Inflammatory macrophage (primary cell): ENCODE measurements at places on chromosomes 4 and X.

GRCh38 chrX:51047950-51048349 lies 137.4 kb downstream of the BMP15 start:
- DNase-seq = no peak

- DNase-seq = no peak
These were observed 1050.8 kb downstream of the C4orf33 start for GRCh38 chr4:130146773-130147172.

DNA sequence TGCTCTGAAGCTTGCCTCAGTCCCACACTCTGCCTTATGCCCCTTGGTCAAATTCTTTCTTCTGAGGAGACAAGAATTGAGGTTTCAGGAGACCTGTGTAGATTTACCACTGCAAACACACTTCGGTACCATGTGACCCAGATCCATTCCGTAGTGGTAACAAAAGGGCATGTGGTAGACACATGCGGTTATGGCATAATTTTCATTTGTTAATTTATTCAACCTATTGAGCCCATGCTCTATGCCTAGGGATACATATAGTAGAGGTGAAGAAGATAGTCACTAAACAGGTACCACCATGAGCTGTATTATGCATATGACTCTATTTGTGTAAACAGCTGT lies 190.9 kb downstream of the NDST4 start:
- DNase-seq = no peak

- peak; percentile 46 for DNase-seq
These were observed 38.1 kb upstream of the STIM2 start for GRCh38 chr4:26822546-26822945.

DNA sequence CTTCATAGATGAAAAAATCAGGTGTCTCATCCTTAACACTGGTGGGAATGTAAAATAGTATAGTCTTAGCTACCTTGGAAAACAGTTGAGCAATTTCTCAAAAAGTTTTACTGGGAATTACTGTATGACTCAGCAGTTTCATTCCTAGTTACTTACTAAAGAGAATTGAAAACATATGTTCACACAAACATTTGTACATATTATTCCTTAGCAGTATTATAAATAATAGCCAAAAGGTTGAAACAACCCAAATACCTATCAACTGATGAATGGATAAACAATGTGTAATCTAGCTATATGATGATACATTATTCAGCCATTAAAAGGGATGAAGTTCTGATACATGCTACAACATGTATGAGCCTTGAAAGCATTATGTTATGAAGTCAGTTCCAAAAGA lies 41.7 kb downstream of the RBM46 start:
- DNase-seq = no peak

GRCh38 chr4:18192901-18193300 lies 171.3 kb upstream of the LCORL start:
- DNase-seq = no peak

- DNase-seq = no peak
These were observed 55.8 kb downstream of the PAK3 start for GRCh38 chrX:111151764-111152163.

DNA sequence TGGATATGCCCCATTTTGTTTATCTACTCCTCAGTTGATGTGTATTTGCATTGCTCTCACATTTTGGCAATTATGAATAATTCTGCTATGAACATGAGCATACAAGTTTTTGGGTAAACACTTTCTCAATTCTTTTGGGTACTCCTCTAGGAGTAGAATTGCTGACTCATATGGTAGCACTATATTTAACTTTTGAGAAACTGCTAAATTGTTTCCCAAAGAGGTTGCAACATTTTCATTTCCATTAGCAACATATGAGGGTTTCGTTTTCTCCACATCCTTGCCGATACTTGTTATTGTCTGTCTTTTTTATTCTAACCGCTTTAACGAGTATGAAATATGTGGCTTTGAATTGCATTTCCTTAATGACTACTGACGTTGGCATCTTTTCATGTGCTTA lies 185.4 kb downstream of the TSPAN5 start:
- no peak for DNase-seq

DNA sequence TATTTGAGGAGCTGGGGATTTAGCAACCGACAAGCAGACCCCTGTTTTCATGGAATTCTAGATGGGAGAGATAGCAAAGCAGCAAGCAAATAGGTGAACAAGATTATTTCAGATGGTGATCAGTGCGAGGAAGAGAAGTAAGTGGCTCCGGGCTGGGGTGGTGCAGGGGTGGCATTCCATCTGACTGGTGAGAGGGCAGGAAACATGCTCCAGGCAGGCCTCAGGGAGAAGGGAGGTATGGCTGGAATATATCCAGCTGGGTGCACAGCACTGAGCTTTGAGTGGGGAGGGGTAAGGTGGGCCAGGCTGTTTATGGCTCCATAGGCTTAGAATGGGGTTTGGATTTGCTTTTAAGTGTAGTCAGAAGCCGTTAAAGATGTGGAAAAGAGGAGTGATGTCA lies 21.2 kb downstream of the PTTG2 start:
- no peak for DNase-seq

- no peak for DNase-seq
These were observed 35.3 kb upstream of the DCX start for GRCh38 chrX:111447298-111447697.

DNA sequence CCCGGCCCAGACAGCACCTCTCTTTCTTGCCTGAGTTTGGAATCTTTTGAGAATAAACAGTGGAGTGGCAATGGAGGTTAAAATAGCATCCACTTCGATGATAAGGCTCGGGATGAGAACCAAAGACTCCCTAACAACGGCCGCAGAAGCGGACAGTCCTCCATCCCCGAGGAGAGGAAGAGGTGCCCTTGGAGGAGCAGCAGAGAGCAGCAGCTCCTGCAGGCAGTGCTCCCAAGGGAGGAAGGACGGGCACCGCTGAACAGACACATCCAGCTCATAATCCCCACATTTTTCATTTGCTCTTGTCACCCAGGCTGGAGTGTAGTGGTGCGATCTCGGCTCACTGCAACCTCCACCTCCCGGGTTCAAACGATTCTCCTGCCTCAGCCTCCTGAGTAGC lies 61.3 kb downstream of the DCTD start:
- DNase-seq = no peak

- no peak for DNase-seq
These were observed 14.1 kb downstream of the PSAPL1 start for GRCh38 chr4:7420661-7421040.

GRCh38 chr4:77432717-77433417 lies 172.8 kb upstream of the CXCL13 start:
- no peak for DNase-seq

GRCh38 chr4:160819791-160820190 lies 1344.0 kb downstream of the FSTL5 start:
- no peak for DNase-seq

- no peak for DNase-seq
These were observed 547.5 kb downstream of the SMARCA1 start for GRCh38 chrX:128975745-128976144.

DNA sequence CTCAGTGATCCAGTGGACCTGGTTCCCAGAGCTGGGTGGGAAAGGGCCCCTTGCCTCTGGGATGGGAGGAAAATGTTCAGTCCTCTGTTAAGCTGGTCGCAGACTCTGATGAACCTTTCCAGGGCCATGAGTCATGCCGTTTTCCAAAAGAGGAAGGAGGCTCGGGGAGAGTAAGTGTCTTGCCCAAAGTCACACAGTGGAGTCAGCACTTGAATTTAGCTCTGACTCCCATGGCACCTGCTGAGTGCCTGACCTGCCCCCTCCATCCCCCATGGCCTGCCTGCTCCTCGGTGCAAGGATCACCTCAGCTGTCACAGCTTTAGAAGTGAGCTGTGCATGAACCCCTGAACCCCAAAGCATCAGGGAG lies 14.0 kb upstream of the KIAA0232 start:
- peak; percentile 86 for DNase-seq

GRCh38 chrX:29348288-29348687 lies 761.0 kb downstream of the IL1RAPL1 start:
- DNase-seq = no peak

DNA sequence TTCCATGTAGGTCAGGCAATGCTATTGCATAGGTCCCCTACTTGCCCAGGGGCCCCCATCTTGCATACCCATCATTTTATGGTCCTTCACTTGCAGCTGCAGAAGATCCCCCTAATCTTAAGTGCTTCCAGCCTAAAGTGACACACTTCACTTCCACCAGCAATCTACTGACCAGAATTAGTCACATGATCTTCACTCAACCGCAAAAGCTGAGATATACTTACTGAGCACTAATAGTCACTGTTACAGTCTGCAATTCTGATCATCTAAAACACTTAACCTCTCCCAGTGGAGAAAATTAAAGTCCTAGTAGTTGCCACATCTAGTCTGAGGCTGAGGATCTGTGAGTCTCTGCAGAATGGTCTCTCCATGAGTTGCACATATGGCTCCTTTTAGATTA lies 82.1 kb downstream of the AREG start:
- no peak for DNase-seq

DNA sequence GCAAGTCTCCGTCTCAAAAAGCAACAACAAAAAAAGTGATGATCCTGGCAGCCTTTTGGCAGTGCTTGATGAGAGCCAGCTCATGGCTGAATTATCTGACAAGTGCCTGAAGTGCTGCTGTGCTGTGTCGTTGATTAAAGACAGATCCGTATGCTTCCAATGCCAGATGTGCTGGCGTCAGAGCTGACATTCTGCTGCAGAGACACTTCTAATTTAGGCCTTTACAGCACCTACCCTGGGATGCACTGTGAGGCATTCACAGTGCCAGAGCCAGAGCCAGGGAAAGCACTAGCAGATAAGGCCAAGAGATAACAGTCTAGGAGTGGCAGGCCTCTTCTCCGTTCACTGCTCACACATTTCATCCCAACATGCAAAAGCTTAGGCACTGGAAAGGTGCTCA lies 995.5 kb downstream of the RAB28 start:
- no peak for DNase-seq

DNA sequence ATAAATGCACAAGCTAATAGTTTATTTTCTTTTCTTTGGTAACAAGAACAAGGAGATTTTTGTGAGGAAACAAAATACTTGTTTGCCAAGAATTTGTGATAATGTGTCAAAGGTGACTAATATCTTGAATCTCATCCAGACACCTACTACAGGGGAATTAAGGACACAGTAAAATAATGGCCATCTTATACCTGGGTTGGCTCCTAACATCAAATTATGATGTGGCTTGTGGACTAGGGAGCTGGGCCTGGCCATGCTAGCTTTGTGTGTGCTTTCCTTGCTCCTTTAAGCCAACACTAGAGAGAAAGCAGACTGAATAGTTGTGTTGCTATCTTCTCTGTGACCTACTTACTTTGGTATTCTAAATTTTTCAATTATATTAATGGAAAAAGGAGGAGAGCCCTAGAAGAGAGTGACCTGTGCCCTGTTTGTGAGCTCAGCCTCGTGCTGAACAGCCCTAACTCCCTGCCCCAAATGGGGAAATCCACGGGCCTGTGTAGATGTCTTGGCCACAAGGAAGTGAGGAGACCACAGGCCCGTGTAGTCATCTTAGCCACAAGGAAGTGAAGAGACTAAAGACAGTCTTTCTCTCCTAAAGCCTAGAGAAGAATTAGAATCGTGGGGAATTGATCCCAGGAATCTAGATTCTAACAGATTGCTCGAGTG lies 23.3 kb downstream of the ARHGAP24 start:
- DNase-seq = peak; percentile 95

GRCh38 chr4:150381609-150382008 lies 200.3 kb upstream of the MAB21L2 start:
- DNase-seq = no peak

- DNase-seq = no peak
These were observed 88.5 kb downstream of the DCUN1D4 start for GRCh38 chr4:51931461-51931860.

DNA sequence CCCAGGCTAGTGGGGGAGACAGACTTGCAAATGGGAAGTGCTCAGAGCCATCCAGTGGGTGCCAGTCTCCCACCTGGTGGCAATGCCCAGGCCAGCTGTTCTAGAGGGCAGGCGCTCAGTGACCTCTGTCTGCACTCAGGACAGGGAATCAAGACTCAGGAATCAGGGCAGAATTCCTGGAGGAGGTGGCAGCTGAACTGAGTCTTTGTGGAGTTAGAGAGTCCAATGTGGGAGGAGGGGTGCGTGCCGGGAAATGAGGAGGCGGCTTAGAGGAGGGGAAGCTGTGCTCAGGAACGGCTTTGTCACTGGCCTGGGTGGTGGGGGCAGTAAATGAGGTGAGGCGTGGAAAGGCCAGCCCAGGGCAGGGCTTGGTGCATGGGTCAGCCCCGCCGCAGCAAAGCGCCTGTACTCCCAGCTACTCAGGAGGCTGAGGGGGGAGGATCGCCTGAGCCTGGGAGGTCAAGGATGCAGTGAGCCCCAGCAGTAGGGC lies 31.3 kb upstream of the SORCS2 start:
- DNase-seq = no peak

DNA sequence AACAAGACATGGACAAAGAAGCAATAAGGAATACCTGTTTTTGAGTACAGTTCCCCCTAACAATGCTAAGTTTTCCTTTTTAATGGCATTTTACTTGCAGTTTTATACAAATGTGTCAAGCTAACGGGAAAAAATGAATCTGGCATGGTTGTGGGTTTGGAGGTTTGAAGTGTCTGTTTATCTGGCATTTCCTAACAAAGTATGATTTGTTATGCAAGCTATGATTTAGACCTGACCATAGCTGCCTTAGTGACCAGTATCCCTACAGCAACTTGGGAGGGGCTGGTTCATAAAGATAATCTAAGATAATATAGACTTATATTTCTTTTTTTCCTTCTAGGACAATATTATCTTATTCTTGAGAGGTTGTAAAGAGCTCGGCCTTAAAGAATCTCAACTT lies 60.6 kb downstream of the LIMCH1 start:
- DNase-seq = no peak

DNA sequence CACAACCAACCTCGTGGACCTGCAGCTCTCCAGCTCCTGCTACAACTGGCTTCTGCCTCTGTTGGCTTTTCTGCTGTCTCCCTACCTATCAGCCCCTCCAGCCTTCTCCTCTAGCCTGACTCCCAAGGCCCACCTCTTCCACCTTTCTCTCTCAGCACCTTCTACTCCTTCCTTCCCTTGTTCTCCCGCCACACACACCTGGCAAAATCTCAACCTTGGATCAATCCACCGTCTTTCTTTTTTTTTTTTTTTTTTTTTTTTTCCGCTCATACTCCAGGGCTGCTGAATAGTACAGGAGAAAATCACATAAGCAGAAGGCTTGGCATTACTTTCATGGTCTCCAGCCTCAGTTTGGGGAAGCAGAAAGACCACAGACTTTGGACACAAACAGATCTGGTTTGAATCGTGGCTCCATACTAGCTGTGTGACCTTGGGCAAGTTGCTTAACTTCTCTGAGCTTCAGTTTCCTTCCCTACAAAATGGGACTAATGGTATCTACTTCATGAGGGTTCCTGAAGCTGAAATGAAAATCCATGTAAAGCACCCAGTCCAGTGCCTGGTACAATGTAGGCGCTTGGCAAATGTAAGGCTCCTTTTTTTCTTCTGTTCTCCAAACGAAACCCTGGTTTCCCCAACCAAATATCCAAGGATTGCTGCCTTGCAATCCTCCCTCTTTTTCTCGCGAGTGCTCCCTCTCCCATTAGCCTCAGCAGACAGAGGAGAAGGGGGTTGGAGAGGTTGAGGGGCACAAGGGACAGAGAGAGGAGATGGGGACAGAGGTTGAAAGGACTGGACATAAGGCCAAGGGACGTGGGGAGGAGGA lies 1.7 kb downstream of the FGD1 start:
- DNase-seq = no peak
